ENCODE measurements at places on chromosomes 2 and 18.
A peak's percentile ranks its signal among the peaks of the same experiment; 100 is the strongest.

DNA sequence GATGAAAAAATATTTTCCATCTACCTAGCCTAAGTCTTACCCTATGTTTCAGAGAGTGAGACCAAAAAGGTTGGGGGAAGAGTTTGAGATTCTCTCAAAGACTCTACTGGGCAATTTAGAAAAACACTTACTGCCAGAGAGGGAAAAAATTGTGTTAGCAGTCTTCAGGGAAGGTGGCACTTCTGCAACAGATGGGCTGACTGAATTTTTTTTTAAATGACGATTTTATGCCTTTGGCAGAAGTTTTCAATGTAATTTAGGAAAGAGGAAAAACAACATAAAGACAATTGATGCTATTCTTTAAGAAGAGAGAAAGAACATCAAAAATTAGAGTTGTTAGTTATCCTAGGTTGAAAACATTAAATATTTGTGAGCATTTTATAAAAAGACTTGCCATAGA, 1894.5 kb upstream of the PIK3C3 start:
- no peak for DNase-seq

DNA sequence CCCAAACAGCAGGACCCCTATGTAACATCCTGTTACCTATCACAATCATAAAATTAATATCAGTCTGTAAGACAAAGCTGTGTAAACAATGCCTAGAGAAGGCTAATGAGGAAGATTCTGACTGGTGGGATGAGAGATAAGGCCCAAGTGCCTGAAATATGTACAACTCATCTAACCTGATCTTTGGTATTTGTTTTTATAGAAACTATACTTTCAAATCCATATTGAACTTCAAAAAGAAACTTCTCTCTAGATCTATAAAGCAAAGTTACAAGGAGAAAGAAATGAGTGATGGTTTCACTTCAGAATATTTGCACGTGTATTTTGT, 36.1 kb upstream of the ITGA4 start:
- no peak for DNase-seq

DNA sequence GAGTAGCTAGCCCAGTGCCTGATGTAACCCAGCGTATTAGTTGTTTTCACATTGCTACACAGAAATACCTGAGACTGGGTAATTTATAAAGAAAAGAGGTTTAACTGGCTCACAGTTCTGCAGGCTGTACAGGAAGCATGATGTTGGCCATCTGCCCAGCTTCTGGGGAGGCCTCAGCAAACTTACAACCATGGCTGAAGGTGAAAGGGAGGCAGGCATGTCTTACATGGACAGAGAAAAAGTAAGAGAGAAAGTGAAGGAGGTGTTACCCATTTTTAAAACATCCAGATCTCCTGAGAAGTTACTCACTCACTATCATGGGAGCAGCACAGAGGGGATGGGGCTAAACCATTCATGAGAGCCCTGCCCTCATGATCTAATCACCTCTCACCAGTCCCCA, 6.1 kb upstream of the CYRIA start:
- peak; percentile 78 for DNase-seq

- DNase-seq = no peak
Observed at GRCh38 chr18:78640246-78640995, 339.2 kb upstream of the SALL3 start.

GRCh38 chr2:68604077-68604476, 39.3 kb upstream of the PROKR1 start:
- no peak for DNase-seq

DNA sequence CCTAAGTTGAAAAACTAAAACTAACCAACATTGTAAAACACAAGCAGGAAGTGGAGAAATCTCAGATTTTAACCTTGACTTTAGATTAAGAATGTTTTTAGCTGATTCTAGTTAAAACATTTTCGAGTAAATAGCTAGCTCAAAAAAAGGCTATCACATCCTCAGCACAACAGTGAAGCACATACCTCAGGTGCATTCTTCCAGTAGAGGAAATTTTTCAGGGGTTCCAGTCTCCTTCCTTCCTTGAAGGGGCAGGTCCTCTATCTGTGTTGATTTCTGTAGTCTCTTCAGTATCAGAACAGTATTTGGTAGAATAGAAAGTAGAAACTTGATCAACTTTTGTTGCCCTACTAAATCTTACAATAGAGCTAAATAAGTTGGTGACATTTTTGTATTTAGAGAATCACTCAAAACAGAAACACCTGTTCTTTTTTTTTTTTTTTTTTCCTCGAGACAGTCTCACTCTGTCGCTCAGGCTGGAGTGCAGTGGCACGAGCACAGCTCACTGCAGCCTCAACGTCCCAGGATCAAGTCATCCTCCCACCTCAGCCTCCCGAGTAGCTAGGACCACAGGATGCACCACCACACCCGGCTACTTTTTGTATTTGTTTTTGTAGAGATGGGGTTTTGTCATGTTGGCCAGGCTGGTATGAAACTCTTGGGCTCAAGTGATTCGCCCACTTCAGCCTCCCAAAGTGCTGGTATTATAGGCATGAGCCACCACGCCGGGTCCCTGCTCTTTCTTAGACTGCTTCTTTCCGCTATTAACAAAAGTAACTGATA, 6.9 kb upstream of the GPR155 start:
- no peak for DNase-seq

DNA sequence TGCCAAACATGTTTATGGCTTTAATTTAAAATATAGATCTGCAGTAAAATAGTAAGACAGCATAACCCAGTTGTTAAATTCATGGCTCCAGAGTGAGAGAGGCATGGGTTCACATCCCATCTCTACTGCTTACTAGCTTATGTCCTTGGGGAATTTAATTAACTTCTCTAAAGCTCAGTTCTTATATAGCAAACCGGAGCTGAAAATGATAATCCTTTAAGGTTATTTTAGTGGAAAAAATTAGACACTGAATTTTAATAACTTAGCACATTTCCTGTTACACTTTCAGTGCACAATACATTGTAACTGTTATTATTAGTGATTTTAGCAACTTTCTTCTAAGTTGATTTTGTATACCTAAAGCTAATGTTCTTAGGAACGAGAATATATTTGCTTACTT, 14.8 kb downstream of the SCN9A start:
- no peak for DNase-seq

DNA sequence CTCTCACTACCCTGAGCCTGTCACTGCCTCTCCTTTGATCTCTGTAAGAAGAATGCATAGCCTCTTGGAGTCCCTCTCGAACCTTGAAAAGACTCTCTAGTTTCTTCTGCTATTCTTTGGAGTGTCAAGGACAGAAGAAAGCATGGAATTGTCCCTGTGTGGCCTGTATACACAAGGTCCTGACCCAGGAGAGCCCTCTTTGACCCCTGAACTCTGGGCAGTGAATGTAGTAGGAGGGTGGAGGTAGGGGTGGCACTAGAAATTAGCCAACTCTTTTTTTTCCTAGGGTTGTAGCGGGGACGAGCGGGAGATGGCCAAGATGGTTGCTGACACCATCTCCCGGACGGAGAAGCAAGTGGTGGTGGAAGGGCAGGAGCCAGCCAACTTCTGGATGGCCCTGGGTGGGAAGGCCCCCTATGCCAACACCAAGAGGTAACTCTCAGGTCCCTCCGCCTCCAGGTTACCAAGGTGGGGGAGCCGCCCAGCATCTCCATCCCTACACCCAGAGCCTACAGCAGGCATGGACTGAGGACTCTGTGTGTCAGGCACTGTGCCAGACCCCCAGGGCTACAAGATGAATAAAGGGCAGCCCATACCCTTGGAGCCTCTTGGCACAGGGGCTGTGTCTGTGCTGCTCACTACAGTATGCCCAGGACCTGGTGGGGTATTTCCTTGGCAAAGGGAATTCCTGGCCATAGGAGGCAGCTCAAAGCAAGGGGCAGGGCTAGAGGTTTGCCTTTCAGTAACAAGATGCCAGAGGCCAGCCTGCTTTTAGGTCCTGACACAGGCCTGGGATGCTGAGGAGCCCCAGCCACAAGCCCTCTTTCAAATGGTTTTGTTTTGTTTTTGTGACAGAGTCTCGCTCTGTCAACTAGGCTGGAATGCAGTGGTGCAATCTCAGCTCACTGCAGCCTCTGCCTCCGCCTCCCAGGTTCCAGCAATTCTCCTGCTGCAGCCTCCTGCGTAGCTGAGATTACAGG, 16.4 kb downstream of the VIL1 start:
- DNase-seq = no peak

DNA sequence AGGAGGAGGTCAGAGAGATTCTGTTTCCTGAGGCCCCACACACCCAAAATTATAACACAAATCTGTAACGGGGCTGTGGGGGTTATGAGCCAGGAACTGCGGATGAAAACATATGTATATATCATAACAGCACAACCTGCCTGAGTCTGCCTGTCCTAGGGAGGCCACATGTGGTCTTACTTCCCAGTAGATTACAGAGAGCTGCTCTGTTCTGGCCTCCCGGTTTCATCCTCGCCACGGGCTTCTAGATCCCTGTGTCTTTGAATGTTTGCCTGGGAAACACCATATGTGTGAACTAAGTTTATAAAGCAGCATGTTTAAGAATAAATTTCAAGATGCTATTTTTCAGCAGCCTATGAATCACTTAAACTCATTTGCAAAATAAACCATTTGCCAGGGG, 124.0 kb downstream of the TMEM200C start:
- DNase-seq = no peak

DNA sequence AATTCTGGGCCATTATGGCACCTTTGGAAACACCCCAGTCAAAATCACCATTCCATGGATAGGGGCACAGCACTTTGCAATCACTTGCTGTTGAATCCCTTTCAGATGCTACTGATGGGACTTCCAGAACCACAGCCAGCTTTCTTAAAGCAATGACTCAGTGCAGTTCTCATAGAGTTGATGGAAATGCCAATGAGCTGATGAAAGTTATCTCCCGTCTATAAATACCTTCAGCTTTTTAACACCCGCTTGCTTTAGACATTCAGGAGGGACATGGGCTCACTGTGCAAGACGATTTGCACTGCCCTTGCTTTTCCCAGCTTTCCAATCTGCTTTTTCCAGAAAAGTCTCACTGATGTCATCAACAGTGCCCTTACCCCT, 66.7 kb upstream of the RPL31 start:
- peak; percentile 44 for DNase-seq

- no peak for DNase-seq
Observed at GRCh38 chr18:57094175-57094574, 52.7 kb upstream of the BOD1L2 start.

DNA sequence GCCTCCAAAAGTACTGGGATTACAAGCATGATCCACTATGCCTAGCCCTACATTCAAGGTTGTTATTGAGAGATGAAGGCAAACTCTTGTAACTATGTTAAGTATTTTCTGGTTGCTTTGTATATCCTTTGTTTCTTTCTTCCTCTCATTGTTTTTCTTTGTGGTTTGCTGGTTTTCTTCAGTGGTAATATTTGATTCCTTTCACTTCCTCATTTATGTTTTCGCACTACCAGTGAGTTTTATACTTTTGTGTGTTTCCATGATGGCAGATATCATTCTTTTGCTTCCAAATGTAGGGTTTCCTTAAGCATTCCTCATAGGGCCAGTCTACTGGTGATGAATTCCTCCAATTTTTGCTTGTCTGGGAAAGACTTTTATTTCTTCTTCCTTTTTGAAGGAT, 90.2 kb downstream of the NCK2 start:
- no peak for DNase-seq

DNA sequence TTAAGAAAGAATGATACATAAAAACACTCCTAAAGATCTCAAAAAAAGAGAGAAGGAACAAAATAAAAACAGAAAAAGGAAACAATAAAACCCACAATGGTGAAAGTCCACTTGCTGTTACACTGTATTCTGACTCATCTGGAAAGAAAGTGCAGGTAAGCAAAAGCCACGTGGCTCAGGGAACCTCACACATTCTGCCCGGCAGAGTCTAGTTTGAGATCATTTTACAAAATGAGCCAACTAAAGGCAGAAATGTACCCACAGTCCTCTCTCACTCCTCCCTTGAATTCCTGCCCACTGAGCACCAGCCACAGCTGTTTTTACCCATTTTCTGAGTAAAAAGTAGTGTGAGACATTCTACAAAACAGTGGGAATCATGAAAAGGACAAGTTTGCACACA, 10.0 kb downstream of the KCNH7 start:
- no peak for DNase-seq

GRCh38 chr18:38076346-38077070, 510.9 kb upstream of the CELF4 start:
- DNase-seq = no peak

DNA sequence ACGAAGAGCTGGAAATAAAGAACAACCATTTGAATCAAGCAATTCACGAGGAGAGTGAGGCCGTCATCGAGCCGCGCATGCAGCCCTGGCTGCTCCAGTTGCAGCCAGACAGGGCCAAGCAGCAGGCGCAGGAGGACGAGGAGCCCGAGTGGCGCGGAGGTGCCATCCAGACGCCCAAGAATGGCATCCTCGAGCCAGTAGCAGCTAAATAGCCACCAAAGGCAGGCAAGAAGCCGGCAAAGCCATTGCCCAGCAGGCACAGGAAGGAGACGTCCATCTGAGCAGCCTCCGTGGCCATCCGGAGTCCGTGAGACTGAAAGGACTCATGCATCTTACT, 8.9 kb upstream of the CHST10 start:
- no peak for DNase-seq

DNA sequence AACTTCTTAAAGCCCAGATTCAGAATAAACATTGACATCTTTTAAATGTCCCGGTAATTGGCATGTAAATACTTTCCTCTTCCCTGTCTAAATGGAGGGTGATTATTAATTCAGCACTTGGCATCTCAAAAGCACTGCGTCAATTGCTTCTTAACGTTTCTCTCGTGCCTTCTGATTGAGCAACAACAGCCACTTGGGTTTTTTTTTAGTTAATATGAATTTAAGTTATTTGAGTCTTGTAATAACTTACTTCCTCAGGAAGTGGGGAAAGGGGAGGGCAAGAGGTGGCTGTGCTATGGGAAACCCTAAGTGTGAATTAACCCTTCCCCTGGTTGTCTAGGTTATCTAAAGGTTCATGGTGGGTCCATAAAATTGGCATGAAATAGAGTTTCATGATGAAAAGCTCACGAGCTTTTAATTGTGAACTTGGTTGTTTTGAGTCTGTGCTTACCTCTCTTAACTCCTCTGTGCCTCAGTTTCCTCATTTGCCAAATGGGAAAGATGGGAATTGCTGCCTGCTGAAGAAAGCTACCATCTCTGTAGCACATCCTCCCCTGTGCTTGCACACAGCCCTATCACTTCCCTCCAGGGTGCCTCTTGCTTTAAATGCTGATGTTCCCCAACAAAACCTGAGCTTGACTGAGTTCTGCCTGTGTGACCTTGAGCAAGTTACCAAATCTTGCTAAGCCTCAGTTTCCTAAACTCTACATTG, 126.3 kb upstream of the BCL2L11 start:
- DNase-seq = peak; percentile 3

DNA sequence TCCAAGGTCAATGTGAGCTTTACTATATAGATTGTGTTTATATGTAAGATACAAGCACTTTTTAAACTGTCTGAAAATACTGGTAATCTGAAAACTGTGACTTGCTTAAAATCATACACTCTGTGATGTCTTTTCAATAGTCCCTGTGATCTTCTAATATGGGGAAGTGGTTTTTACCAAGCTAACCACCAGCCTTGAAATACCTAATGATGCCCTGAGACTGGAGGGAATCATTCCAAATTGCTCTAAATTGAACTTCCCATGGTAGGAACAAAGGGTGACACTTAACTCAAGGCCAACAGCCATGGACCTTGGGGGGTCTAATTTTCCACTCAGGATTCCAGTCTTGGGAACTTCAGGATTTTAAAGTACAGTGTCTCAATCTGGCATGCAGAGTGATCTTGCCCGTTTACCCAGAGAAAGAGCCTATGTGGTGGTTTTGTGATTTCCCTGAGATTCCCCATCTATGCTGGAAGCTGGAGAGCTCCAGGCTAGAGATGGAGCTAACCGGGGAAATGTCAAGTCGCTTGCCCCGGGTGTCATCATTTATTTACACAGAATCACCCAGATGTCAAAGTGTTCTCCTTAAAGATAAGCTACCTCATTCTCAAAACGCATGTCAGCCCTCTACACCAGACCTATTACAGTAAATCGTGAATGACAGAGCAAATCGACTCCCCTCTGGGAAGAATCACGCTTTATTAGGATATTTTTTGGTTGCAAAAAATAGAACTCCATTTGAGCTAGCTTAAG, 198.5 kb downstream of the SP3 start:
- DNase-seq = no peak

All from dermis blood vessel endothelial cell (primary cell).